ENCODE measurements at places on chromosomes 2 and 18.

DNA sequence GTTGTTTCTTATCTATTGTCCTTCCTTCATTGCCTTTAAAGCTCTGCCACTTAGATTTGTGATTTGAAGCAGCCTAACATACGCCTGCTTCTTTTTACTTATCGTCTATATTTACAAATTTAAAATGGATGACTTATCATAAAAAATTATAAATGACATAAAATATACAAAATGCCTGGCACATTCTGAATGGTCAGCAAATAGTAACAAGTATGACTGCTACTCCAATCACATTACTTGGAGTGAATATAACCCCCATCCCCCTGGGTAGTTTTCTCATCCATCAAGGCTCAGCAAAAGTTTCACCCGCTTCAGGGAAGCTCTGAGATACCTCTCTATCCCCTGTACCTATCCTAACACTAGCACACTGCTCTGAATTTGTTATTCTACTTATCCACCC is 708.9 kb downstream of the ERBB4 start:
- DNase-seq = no peak

- no peak for DNase-seq
Measured at GRCh38 chr2:55408918-55409868, 10.5 kb downstream of the CCDC88A start.

DNA sequence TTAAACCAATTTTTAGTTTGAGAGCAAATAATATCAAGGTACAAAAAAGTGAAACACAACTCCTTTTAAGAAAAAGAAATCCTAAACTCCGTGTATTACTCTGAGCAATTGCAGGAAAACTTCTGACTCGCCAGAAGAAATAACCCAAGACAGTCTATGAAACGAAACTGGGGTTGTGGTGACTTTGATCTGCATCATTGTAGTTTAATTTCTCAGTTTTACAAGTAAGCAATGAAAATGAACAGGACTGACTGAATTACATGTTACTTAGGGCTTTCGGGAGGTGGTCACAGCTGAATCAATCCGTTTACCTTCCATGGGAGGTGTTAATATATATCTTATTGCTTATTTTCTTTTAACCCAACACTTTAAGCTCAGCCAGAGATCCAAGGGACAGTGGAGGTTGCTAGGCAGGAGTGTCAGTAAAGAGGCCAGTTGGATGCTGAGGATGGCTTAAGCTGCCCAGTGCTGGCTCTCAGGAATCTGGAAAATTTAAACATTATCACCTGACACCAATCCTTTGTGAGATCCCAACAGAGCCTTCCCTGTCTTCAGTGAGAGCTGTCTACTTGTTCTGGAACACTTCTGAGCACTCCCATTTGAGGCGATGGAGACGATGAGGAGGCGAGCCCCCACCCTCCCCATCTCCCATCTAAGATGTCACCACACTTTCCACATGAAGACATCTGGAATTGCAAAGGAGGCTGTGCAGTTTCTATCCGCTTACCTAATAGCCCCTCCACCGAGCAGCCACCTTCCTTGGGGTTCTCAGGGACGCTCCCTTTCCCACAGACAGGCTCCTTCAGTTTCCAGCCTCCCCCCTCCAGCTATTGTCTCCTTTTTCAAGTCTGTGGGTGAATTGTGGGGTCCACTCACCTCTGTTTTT is 3.6 kb upstream of the RAB31 start:
- DNase-seq = no peak

DNA sequence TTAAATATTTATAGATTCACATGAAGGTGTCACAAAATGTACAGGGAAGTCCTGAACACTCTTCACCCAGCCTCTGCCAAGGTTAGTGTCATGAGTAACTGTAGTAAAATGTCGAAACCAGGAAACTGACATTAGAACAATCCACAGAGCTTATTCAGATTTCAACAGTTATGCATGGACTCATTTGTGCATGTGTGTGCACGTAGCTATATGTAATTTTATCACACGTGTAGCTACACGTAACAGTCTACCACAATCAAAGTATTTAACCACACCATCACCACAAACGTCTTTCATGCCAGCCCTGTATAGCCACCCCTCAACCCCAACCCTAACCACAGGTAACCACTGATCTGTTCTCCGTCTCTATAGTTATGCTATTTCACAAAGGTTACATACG is 211.7 kb upstream of the REV1 start:
- no peak for DNase-seq

- no peak for DNase-seq
Measured at GRCh38 chr18:59279722-59280121, 6.5 kb upstream of the RAX start.

DNA sequence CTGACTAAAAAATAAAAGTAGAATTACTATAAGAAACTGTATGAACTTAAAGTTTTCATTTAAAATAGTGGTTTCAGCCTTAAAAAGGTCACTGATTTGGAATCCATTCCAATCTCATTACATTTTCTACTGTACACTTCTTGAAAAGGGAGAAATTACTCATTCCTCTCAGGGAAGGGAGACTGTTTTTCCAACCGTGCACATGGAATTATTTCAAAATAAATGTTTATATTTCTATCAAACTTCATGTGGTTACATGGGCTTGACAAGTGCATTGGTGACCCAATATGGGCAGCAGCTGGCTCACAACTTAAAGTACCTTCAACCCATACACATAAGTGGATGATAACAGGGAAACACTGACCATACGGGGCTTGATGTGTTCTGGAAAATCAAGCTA is 324.5 kb upstream of the THUMPD2 start:
- DNase-seq = no peak

DNA sequence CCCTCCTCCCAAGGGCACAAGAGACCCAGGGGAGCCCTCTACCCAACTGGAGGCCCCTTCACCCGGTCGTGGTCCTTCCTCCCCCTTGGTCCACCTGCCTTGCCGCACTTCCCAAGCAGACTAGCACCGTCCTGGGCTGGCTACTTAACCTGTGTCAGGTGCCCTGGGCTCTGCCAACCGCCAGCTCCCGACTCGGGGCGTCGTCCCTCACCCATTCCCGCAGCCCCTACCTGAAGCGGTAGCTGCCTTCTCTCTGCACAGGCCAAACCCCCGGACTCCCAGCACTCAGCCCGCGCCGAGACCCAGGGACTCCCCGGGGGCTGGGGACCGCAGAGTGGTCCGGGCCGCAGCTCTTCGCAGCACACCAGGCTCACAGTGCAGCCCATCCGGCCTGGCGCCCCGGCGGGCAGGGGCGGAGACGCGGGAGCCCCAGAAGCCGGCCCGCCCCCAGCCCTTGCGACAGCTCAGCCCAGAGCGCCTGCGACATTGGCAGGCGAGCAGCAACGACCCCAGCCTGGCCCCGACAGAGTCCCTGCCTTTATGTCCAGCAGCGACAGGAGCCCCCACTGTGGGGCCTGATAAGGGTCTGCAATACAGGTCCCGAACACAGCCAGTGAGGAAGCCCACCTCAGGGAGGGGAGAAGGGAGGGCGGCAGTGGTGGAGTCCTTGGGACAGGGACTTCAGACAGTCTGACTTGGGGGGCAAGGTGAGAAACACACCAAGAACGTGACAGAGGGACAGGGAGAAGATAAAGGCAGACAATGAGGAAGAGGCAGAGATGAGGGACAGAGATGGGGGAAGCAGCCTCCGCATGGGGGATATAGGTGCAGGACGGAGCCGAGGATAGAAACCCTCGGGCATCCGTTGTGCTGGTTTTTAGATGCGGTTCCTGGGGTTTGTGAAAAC is 31.0 kb upstream of the TNS1 start:
- DNase-seq = no peak

DNA sequence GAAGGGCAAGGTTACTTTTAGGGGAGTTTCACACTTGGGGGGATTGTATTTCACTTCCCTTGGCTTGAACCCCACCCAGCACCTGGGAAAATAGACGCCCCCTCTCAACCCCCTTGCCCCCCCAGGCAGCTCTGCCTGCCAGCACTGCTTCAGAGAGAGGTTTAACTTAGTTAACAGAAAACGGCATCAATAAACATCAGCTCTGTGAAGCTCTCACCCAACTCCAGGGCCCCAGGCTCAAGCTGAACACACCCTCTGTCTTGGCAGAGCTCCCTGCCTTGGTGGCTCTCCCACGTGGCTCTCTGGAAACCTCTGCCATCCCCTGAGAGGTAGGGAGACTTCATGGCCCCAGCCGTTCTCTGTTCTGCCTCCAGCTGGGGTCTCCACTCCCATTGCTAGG is 244.1 kb downstream of the ACKR3 start:
- DNase-seq = no peak

- no peak for DNase-seq
Measured at GRCh38 chr2:128279786-128280157, 38.9 kb downstream of the HS6ST1 start.

- DNase-seq = no peak
Measured at GRCh38 chr2:99159594-99159993, 4.8 kb downstream of the LIPT1 start.

- no peak for DNase-seq
Measured at GRCh38 chr2:160440888-160441287, 52.7 kb downstream of the RBMS1 start.

DNA sequence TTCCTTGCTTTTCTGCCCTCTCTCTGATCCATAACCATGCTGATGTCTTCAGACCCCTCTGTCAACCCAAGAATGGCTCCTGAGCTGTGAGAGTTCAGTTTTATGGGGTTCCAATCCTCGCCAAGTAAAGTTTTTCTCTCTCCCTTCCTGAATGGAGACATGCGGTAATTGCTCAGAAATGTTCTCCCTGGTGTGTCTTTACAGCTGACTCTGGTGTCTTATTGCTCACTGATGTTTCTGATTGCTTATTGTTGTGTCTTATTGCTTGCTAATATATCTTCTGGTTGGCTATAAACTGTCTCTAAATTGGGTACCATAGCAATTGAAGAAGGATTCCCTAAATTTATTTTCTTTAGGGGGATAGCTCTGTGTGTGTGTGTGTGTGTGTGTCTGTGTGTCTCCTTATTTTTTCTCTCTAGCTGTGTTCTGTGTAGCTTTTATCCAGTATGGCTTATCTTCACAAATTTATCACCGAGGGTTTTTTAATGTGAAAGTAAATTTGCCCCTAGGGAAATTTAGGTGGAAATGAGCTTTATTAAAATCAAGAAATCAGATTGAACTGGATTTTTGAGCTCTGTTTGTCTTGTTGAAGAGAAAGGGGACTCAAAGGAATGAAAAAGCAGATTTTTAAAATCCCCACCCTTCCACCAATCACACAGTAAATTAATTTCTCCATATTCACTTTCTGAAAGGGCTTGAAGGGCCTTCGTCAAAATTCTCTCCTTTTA is 19.5 kb downstream of the MGAT5 start:
- no peak for DNase-seq

DNA sequence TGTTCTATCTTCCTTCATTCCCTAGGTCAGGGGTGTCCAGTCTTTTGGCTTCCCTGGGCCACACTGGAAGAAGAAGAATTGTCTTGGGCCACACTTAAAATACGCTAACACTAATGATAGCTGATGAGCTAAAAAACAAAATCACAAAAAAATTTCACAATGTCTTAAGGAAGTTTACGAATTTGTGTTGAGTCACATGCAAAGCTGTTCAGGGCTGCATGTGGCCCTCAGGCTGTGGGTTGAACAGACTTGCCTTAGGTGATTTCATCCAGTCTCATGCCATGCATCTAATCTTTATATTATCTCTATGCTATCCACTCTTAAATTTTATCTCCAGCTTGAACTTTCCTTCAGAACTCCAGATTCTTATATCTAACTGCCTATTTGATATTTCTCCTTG is 80.1 kb downstream of the CCDC85A start:
- no peak for DNase-seq

GRCh38 chr2:17683981-17684380 is 69.6 kb downstream of the SMC6 start:
- DNase-seq = no peak

DNA sequence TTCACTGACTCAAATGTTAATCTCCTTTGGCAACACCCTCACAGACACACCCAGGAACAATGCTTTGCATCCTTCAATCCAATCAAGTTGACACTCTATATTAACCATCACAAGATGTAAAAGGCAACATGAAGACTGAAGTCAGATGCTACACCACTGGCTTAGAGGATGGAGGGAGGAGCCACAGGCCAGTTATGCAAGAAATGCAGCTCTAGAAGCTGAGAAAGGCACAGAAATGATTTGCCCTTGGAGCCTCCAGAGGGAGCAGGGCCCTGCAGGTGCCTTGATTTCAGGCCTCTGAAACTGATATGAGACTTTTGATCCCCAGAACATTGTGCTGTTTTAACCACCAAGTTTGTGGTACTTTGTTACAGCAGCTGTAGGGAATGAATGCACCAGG is 276.3 kb downstream of the KCNS3 start:
- no peak for DNase-seq

DNA sequence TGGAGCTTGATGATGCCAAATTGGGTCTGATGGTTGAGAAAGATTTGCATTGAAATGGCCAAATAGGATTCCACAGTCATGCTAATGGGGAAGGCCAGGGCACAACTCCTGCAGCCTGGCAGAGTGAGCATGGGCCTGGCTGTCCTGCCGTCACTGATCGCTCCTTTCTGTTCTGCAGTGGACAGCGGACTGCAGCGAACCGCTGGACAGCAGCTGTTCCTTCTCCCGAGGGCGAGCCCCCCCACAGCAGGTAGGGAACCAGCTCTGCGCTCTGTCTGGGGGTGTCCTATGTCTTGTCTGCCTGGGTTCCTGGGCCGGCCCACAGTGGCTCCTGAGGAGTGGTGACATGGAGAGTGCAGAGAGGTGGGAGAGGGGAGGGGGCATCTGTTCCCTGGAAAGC is 97.6 kb downstream of the CTIF start:
- DNase-seq = no peak

DNA sequence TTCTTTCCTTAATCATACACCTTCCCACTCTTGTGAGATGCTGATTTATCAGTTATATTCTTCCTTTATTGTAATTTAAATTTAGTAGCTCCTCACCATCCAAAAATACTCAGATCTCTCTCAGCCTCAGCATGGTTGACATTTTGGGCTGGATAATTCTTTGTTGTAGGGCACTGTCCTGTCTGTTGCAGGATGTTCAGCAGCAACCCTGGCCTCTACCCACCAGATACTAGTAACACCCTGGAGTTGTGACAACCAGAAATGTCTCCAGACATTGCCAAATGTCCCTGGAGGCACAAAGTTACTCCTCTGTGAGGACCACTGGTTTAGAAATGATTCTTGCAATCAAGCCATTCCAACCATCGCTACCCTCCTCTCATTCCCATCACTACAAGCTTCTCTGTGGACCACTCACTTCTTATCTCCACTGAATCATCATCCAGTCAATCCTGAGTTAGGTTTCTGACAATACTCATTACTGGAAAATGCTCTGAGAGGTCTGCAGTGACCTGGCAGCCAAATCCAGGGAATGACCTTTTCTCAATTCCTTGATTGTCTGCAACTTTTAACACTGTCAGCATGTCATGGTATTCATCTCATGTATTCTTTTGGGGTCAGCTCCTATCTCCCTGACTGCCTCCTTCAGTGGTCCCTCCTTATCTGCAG is 43.3 kb downstream of the OSBPL6 start:
- no peak for DNase-seq
